ENCODE measurements at places on chromosomes 12 and 14.

DNA sequence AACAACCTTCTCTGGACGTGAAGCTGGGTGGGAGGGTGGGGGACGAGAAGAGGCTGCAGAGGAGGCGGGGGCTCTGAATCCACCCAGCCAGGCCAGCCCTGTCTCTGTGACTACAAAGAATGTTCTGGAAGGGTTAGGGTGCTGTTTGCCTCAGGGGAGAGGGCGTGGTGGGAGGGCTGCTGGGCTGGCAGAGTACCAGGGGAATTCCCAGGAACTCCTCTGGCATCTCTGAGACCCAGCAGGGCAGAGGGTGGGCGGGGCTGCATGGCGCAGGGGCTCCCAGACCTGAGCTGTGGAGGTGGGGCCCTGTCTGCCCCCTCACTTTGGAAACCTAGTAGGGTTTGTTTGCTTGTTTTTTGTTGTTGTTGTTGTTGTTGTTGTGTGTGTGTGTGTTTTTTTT is 45.5 kb upstream of the FZD10 start:
- DNase-seq = no peak

GRCh38 chr14:104395276-104395675 is 184.3 kb upstream of the C14orf180 start:
- DNase-seq = no peak

DNA sequence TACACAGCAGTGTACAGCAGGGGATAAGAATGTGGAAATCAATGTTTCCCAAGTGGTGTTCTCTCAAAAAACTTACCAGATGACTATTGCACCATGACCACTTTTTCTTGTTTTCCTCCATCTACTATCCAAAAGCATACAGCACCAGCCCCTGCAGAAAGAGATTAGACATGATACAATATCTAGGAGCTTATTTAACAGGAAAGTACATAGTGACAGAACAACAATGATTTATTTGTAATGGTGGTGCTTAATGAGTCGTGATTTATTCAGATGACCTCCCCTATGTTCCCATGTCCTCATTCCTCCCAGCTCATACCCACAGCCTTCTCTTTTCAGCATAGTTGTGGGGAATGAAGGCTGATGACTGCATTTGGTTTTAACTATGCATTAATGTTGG is 413.6 kb downstream of the BTG1 start:
- DNase-seq = no peak

DNA sequence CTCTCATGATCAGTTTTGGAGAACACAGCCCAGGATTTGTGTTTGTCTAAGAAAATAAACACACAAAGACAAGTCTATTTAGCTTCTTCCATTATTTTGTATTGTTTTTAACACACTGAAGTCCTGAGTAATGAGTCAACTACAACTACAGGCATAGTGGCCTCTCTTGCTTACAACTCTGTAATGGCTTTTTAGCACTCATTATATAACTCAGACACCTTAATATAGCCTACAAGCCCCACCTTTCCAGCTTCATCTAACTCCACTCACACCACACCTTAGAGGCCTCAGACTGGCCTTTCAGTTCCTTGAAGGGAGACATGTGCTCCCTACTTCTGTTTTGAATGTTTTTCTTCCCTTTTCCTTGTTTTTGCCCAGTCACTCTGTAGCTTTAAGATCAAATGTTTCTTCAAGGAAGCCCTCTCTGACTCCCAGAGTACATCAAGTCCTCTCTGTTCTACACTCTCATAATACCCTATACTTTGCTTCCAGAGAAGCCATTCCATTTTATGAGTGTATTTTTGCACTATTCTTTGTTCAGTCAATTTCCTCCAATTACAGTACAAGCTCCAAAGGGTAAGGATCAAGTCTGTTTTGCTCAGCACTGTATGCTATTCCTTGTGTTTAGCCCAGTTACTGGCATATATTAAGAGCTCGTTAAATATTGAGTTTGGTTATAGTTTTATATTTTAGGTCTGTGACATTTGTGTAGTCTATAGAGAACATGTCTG is 233.6 kb upstream of the ARHGAP5 start:
- no peak for DNase-seq

DNA sequence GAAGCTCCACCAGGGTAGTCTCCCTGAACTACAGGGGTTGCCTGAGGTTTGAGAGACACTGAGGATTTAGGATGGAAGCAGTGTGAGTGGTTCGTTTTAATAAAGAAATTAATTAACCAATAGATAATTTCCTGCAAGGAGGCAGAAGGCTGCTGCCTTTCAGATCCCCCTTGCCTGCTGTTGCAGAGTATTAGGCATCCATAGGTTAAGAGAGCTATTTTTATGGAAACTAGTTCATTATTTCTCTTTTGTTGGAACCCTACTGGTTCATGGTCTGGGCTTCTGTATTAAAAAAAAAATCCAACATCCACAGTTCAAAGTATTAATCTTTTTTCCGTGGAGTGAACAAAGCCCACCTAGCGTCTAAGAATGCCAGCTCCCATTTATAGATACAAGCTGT is 50.5 kb upstream of the RTRAF start:
- DNase-seq = no peak

GRCh38 chr12:114851981-114852380 is 168.0 kb upstream of the TBX3 start:
- no peak for DNase-seq

- DNase-seq = no peak
Observed at GRCh38 chr14:63662776-63663175, 21.1 kb upstream of the WDR89 start.

GRCh38 chr14:86708846-86709339 is 1178.9 kb downstream of the FLRT2 start:
- no peak for DNase-seq

GRCh38 chr12:47870175-47870781 is 34.5 kb downstream of the VDR start:
- DNase-seq = no peak

GRCh38 chr12:125989696-125990095 is 924.5 kb downstream of the AACS start:
- DNase-seq = no peak

- no peak for DNase-seq
Observed at GRCh38 chr12:52617403-52617785, 965 bp downstream of the KRT73 start.

GRCh38 chr12:111024205-111024801 is 103.9 kb upstream of the MYL2 start:
- peak; percentile 22 for DNase-seq

DNA sequence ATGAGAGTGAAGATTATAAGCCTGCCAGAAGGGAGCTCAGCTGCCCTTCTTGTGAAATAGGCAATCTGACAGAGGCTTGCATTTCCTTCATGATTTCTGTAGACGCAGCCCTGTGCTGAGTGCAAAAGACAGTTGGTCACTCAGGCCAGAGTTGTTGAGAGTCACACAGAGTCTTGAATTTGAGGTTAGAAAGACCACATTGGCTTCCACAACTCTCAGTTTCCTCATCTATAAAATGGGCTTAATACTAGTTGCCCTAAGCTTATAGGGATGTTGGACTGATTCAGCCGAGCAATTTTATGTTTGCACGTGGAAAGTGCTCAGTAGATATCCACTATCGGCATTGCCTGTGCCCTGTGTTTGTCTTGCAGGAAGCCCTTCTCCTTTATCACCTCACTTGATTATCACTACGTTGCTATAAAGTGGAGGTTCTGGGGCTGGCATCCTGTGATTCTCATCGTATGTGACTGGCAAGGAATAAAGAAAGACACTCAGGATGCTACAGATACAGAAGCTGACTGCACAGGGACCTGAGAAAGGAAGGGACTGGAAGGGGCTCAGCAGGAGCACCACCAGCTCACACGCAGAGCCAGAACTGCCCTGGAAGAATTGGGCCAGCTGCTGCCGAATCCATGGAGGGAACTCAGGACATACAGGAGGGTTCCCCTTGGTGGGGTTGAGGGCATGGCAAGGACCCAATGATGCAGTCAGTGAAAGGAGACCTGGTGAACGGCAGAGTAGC is 19.8 kb upstream of the SERPINA4 start:
- no peak for DNase-seq

GRCh38 chr12:6832125-6832524 is 3.9 kb downstream of the P3H3 start:
- DNase-seq = no peak

DNA sequence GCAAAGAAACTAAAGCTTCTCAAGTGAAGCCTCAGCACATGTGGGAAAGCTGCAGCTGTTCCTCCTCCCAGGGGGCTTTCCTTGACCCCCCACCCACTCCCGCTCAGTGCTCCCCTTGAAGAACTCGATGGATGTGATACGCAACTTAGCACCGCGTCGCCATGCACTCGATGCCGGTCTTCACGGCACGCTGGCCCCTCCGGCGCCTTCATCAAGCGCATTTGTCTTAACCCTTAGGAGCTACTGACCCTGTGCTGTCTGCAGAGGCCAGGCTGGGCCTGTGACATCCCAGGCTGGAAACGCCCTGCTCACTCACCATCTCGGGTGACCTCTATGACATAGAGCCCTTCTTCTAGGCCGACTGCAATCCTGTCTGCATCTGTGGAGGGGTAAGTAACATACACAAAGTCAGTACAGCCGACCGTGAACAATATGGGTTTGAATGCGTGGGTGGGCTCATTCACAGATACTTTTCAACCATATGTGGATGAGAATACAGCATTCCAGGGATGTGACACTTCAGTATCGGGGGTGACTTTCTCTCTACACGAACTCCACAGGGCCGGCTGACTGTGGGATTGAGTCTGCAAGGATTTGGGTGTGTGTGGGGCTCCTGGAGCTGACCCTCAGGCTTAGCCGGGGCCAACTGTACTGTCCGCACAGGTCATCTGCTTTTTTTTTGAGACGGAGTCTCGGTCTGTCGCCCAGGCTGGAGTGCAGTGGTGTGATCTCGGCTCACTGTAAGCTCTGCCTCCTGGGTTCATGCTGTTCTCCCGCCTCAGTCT is 23.1 kb downstream of the AMN start:
- no peak for DNase-seq

GRCh38 chr12:68784015-68784414 is 24.0 kb upstream of the MDM2 start:
- DNase-seq = no peak

- no peak for DNase-seq
Observed at GRCh38 chr12:98113548-98113947, 401.8 kb upstream of the TMPO start.

DNA sequence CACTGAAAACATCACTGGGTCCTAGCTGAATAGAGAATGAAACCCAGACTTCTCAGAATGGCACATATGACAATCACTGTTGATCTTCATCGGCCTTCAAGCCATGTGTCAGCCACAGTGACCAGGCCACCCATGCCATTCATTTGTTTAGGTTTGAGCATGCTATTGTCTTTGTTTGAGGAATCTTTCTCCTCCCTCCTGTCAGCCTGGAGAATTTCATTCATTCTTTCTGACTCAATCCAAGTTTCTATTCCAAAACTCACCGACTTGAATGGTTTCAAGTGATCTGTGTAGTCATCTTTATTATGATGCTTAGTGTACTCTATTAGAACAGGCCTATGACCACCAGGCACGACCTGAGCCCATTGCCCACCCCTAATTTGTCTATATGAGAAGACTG is 106.3 kb downstream of the ETNK1 start:
- no peak for DNase-seq

DNA sequence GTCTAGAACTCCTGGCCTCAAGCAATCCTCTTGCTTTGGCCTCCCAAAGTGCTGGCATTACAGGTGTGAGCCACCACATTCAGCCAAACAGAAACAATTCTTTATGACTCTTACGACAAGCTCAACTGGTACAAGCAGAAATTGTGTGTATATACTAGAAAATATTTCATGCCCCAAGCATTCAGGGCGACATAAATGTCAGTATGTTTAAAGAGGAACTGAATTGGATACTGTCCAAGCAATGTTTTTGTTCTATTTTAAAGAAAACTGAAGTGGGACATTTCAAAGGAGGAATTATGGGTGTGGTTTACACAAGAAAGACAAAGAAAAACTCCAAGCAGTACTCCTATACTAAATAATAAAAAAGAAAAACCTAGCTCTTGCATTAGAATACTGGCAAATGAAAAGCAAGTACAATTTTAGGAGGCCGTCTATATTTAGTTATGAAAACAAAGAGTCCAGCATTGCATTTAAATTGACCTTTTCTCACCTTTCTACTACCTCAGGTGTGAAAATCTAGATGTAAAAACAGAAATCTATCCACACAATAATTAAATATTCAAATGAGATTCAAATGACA is 48.9 kb downstream of the PPP1R12A start:
- DNase-seq = no peak

- peak; percentile 18 for DNase-seq
Observed at GRCh38 chr12:52213564-52214420, 19.3 kb upstream of the KRT7 start.

DNA sequence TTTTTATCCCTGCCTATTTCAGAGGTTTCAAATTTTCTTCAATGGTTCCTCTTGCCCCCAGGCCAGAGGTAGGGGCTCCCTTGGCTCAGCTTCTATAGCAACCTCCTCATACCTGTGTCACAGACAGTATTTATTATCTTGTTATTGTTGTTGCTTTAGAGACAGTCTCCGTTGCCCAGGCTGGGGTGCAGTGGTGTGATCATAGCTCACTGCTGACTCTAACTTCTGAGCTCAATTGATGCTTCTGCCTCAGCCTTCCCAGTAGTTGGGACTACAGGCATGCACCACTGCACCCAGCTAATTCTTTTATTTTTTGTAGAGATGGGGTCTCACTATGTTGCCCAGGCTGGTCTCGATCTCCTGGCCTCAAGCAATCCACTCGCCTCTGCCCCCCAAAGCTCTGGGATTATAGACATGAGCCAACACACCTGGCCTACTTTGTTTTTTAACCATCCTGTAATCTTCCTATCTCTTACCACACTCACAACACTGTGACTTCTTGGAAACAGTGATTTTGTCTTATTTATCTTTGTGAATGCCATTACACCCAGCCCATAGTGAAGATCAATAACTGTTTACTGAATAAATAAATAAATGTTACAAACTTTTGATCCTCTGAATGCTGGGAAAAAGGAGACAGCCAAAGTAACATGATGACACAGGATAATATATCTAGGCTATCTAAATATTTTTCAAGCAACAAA is 95.9 kb downstream of the PHLDA1 start:
- no peak for DNase-seq

DNA sequence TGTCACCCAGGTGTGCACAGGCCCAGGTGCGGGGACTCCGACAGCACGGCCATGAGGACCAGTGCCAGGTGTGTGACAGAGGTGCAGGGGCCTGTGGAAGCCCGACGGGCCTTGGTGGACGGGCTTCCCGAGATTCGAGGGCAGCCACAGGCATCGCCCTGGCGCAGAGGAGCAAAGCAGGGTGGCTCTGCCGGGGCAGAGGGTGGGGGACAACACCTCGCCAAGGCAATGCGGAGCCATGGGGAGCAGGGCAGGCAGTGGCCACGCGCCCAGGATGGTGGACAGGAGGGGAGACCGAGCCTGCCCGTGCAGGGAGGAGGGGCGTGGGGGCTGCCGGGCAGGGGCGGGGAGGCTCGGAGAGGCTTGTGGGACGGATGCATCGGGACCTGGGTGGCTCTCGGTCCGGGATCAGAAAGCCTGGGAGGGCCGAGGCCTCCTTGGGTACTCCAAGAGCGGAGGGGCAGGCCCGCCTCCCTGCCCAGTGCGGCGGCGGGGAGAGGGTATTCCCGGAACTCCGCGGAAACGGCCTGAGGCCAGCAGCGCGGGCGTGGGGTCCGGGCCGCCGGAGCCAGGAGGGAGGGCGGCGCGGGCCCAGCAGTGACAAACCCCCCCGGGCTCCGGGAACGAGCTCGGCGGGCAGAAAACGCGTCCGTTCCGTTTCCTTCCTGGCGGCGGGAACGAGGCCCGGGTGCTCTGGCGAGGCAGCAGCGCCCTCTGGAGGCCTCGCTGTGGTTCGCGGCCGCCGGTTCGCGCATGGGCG is 1.6 kb downstream of the TMEM121 start:
- peak; percentile 56 for DNase-seq

- no peak for DNase-seq
Observed at GRCh38 chr12:52942066-52942900, 6.6 kb upstream of the KRT18 start.
